ENCODE measurements at places on chromosomes 16 and 17.
A peak's percentile ranks its signal among the peaks of the same experiment; 100 is the strongest.

GRCh38 chr16:54511222-54511731 lies 224.7 kb upstream of the IRX3 start:
- no peak for DNase-seq

DNA sequence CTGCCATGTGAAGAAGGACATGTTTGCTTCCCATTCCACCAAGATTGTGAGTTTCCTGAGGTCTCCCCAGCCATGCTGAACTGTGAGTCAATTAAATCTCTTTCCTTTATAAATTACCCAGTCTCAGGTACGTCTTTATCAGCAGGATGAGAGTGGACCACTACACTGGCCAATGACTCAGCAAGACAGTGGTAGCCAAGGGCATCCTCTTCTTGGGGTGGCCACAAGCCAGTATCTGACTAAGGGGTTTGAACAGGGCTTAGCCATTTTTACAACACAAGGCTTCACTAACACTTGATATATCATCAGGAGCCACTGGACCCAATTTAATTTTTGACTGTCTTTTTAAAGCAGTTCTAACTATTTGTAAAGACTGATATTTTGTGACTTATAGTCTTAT lies 21.1 kb upstream of the KRT24 start:
- no peak for DNase-seq

GRCh38 chr16:87086575-87086974 lies 230.6 kb downstream of the C16orf95 start:
- DNase-seq, result no peak

- no peak for DNase-seq
Observed at GRCh38 chr17:37673386-37673785, 30.1 kb upstream of the DDX52 start.

DNA sequence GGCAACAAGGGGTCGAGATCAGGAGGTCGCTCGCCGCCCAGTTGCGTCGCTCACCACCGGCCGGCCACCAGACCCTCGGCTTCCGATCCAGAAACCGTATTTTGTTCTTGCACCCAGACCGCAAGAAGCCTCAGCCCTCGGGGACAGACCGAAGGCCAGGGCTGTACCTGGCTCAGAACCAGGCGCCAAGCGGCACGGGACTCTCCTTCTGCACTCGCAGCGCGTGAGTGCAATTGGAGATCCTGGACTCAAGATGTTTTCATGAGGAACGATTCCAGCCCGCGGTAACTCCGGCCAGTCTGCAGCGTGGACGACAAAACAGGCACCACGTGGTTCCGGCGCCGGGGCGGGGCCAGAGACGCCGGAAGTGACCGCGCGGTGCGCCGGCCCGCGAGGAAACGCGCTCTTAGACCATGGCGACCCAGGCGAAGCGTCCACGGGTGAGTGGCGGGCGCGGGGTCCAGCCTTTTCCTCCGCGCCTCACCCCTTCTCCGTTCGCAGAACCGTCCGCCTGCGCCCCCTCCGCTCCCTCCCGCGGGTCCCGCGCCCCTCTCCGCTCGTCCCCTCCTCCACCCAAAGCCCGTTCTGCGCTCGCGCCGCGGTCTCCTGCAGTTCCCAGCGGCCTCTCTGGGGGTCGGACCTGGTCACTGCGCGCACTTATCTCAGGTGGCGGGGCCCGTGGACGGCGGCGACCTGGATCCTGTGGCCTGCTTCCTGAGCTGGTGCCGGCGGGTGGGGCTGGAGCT lies at the start of gene SETD6:
Gene SETD6, plus strand, starts transcription at position 393 of the 746 bp plus-strand sequence. Its CDS starts 21 bp downstream, at position 414.
- peak; percentile 66 for DNase-seq

DNA sequence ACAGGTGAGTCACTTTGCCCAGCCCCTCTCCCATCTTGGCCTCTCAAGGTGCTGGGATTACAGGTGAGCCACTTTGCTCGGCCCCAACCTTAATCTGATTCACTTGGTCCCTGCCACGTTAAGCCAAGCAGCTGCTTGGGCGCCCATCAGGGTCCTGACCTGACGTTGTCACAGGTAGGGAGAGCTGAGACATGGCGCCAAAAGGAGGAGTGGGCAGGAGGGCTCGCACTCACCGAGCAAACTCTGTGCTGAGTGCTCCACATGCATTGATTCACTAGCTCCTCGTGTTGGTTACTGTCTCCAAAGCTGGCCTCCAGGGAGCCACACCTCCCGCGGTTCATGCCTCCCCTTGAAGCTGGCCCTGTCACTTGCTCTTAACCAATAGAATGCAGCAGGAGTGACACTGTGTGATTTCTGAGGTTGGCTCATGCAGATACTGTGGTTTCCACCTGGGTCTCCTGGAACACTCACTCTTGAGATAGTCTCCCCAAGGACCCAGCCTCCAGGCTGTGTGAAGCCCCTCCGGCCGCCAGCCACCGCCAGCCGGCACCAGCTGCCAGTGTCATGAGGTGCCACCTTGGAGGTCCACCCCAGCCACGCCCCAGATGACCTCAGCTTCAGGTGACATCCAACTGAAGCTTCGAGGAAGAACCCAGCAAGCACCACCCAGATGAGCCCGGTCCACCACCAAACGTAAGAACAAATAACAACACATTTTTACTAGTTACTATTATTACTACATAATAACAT lies 223.0 kb downstream of the GSG1L start:
- DNase-seq, result no peak

Measured in CD4-positive, alpha-beta T cell treated with Interleukin-10 for 1 hour (primary cell).